ENCODE measurements at places on chromosomes 11 and 22.

- DNase-seq: no peak
These were observed at the start of gene GSC2 for GRCh38 chr22:19149991-19150390. Gene GSC2 (minus strand): TSS chr22:19150292. CDS start chr22:19150283, 9 bp downstream.

DNA sequence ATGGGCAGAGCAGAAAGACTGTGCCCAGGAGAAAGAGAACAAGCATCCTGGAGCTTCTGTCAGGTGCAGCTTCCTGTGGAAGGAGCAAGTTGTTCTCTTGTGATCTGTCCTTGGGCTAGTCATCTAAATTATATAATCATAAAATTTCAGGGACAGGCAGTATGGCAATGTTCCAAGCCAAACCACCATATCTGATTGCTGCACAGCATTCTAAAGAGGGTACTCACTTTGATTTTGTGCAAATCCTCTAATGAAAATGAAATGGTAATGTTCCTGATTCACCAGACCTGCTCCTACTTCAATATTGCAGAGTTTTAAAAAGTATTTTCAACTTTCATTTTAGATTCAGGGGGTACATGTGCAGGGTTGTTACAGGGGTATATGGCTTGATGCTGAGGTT, at the start of gene PATE2:
TSS of gene PATE2 (minus strand) at position 101 of the 400 bp plus-strand sequence. CDS start at position 46, 55 bp downstream.
- DNase-seq: no peak

GRCh38 chr11:70521475-70522308, 123.4 kb downstream of the CTTN start:
- no peak for DNase-seq

DNA sequence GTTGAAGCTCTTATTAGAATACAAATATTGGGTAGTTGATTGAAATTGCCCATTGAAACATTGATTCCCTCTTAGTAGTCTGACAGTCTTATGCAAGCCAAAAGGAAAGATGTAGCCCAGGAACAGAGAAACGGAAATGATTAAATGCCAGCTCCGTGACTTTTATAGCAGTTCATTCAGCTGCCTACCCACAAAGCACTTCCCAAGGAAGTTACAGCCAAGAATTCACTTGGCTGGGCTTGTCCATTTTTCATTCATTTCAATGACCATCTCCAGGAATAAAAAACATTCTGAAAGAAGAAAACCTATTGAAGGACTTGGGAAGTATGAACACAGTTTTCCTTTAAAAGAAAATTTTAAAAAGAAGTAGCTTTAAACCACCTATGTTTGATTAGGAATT, 62.0 kb downstream of the NCAM1 start:
- DNase-seq: no peak

GRCh38 chr11:85663753-85664614, 945 bp downstream of the CREBZF start:
- peak; percentile 91 for DNase-seq

GRCh38 chr11:119845305-119845704, 116.3 kb upstream of the NECTIN1 start:
- no peak for DNase-seq

DNA sequence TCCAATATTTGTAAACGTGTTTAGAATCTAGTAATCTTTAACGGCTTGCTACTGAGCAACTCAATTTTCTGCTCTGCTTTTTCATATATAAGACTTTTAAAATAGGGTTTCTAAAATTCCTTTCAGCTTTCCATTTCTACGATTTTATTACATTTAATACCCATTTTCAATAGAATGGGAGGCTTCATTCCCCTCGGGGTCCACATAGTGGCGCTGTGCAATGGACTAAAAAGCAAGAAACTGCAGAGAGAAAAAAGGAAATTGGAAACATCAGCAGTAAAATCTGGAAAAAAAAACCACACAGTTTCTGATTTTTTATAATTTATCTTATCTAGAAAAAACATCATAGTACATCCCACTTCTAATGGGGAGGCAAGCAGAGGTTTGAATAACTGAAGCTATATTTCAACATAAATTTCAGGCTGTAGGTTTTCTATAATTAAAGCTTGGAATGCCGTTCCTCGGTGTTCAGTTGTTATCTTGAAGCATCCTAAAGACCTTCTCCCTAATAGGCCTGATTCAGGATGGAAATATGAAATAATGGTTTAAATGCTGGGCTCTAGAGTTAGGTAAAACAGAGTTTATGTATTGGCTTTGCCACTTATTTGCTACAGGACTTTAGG, 18.7 kb upstream of the JHY start:
- DNase-seq: peak; percentile 49

GRCh38 chr22:32695451-32695891, 106.0 kb upstream of the TIMP3 start:
- DNase-seq: no peak

- DNase-seq: no peak
These were observed 57.8 kb downstream of the SBF1 start for GRCh38 chr22:50416996-50417395.

- DNase-seq: no peak
These were observed 595.0 kb downstream of the TBC1D22A start for GRCh38 chr22:47357493-47357892.

GRCh38 chr11:75237050-75237449, 3.5 kb upstream of the TPBGL start:
- DNase-seq: no peak

DNA sequence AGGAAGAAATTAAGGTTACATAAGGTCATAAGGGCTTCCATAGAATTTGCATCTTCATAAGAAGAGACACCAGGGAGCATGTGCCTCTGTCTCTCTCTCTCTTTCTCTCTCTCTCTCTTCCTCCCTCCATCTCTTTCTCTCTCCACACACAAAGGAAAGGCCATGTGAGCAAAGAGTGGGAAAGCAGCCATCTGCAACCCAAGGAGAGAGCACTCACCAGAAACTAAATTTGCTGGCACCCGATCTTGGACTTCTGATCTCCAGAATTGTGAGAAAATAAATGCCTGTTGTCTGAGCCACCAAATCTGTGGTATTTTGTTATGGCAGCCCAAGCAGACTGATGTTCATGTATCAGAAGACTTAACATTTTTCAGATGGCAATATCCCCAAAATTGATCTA, 6.4 kb upstream of the KRTAP5-10 start:
- no peak for DNase-seq

DNA sequence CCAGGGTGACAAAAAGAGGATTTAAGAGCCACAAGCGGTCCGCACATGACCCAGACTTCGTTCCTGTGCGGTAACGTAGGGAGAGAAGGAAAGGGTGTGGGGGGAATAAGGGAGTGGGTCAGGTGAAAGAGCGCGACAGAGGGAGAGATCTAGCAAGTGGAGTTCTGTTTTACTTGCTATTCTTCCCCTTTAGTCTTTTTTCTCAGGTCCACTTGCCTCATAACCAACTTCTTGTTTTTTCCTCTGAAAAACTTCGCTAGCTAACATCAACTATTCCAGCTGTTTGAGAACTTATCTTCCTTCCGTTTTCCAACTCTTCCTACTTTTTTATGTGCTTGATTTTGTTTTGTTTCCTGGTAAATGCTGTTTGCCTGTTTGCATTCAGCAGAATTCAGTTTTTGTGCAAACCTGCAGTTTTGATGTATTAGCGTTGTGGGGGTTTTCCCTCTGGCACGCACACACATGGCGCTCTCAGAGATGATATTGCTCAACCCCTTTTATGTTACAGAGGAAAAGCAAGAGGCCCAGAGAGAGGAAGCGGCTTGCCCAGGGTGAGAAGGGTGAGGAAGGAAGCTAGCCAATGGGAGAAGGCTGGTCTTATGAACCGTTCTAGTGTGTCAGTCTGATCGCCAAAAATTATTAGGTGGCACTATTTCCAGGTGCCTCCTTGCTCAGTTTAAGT, 592 bp upstream of the CTSC start:
- peak; percentile 65 for DNase-seq

- DNase-seq: no peak
These were observed 513.0 kb downstream of the SOX6 start for GRCh38 chr11:15843309-15843872.

DNA sequence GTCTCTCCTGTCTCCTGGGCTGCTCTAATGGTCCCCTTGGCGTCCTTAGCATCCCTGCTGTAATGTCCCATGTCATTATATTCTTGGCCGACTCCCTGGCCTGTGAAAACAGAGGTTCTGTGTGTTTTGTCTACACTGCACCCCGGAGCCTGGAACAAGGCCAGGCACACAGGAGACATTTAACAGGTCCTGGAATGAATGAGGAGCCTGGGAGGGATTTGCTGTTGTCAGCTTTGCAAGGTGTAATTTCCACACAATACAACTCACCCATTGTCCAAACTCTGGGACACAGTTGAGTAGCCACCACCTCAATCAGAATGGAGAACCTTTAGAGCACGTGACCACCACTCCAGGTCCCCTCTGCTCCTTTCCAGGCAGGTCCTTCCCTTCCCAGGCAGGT, 14.9 kb upstream of the PDGFB start:
- no peak for DNase-seq

GRCh38 chr11:12706545-12707499, 32.6 kb downstream of the TEAD1 start:
- DNase-seq: no peak

DNA sequence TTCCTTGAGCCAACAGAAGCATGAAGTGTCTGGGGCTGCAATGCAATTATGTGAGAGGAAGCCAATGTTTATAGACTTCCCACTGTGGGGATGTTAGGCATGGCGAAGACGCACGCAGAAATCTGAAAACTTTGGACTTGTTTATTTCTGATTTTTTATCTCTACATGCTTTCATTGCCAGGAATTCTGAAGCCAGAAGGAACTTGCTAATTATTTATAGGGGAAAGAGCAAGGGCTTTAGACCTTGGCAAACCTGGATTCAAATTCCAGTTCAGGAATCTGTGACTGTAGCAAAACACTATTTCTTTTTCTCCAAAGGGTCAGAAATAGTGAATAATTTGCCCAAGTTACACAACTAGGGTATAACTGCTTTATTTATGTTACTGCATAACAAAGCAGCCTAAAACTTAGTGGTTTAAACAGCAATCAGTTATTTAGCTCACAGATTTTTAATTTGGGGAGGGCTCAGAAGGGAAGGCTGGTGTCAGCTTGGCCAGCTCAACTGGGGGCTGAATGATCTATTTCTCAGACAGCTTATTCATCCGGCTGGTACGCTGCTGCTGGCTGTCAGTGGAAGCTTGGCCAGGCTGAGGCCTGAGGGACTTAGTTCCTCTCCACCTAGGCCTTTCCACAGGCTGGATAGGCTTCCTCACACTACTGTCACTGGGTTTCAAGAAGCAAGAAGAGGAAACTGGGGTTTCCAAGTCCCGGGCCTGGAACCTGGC, 1.9 kb upstream of the OR6Q1 start:
- DNase-seq: no peak

DNA sequence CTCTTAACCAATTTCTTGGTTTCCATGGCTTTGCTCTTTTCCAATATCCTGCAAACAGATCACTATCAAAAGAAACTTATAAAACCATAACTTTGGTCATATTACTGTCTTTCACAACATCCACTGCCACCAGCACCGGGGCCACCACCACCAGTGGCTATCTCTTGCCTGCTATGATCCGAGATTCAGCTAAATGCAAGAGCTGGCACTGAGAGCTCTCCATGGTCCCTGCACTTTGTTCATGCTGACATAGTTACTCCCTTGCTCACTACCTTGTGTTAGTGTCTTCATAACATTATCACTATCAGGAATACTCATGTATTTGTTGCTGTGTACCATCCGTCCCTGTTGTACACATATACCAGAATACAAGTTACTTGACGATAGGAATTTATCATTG, 299.0 kb downstream of the ETS1 start:
- DNase-seq: peak; percentile 47

- DNase-seq: no peak
These were observed 196.3 kb upstream of the ARHGAP20 start for GRCh38 chr11:110908401-110909105.

DNA sequence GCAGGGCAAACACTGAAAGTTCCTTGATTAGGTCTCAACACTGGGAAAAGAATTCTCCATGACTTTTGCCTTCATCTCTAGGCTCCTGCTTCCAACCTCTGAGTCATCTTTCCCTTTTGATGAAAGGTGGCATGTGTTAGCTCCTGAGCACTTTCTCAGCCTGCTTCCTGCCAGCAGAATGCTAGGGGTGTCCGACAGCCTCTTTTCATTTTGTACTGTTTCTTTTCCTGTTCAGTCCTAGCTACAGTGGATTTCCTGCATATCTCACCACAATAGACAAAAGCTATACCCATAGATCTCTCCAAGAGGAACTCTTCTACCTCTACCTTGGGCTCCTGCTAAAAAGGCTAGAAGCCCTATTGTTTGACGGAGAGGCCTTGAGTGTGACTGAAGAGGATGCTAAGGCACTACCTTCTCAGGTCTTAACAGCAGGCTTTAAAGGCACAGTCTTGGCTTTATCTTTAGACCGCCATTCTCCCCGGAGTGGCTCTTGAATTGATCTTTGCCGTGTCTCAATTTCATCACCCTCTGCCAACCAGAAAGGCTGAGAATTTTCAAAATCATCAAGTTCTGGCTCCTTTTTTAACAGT, 145.5 kb downstream of the RBFOX2 start:
- no peak for DNase-seq

DNA sequence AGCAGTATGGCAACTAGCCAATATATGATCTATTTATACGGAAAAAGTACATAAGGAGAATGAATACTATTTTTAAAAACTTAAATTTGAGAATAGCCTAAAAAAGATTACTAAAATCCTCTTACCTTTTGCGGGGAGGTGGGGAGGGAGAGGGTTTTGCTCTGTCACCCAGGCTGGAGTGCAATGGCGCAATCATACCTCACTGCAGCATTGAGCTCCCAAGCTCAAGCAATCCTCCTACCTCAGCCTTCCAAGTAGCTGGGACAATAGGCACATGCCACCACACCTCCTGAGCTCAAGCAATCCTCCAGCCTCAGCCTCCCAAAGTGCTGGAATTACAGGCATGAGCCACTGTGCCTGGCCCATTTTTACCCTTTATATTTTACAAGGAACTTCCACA, 82.0 kb downstream of the TTC28 start:
- no peak for DNase-seq

GRCh38 chr11:24253237-24253760, 243.6 kb upstream of the LUZP2 start:
- DNase-seq: no peak

DNA sequence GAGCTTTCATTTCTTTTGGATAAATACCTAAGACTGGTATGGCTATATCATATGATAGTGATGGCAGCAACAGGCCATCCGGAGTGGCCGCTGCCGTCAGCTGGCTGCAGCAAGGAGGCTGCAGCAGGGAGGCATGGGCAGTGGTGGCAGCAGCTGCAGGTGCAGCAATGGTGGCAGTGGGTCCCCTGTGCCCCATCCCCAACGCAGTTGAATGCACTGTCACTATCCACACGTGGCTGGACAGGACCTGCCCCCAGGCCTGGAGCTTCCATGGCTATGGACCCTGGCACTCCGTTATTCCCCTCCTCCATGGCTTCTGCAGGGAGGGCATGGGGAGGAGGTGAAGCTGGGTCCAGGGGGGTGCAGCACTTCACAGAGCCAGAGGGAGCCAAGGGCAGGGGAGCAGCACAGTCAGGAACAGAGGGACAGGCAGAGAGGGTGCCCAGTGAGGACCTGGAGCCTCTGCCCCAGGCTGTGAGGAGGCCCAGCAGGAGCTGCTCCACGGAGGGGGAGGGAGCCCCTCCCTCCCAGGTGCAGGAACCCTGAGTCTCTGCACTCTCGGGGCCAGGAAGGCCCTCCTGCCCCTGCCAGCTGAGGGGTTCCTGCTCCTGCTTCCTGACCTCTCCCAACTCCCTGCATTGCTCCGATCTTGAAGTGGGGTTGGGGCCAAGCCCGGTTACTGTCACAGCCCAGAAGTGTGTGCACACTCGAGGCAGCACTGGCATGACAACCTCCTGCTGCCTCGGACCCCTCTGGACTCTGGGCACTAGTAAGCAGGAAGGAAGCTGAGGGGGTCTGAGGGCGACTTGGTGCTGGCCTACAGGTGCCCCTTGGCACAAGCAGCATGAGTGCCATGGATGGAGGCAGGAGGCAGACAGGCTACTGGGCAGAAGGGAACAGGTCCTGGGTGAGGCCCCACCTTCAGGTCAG, 466.3 kb downstream of the GUCY1A2 start:
- no peak for DNase-seq

- DNase-seq: no peak
These were observed 145.0 kb upstream of the ARHGAP20 start for GRCh38 chr11:110856996-110857812.
